ENCODE measurements at places on chromosomes 2 and 18.

DNA sequence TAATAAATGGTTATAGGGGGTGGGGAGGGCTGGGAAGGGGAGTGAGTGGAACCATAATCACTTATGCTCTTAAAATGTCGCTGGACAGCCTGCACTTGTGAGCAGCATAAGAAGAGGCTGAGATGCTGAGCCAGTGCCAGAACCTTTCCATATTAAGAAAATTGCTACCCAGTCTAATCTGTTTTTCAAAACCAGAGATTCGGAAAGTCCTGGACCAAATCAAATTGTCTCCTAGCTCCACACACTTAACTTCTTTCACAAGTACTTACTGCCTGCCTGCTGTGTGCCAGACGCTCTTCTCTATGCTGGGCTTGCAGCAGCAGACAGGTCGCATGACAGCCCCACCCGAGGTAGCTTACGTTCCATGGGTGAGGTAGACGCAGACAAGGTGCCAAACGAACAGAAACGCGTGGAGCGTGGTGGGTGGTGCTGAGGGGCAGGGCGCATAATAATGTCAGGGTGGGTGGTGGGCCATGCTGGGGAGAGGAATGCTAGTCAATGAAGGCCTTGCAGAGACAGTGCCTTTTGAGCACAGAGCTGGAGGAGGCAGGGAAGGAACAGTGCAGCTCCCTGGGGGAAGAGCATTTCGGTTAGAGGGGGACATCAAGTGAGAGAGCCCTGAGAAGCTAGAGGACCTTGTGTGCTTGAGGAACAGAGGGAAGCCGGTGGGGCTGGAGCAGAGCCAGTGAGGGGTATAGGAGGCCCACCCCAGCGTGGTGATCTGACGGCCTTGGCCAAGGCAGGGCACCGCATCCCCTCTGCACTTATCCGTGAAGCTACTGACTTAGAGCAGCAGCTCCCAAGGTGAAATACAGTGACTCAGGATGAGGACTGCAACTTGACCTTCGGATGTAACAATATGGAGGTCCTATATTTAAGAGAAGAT lies 123.5 kb upstream of the DAPL1 start:
- no peak for DNase-seq

DNA sequence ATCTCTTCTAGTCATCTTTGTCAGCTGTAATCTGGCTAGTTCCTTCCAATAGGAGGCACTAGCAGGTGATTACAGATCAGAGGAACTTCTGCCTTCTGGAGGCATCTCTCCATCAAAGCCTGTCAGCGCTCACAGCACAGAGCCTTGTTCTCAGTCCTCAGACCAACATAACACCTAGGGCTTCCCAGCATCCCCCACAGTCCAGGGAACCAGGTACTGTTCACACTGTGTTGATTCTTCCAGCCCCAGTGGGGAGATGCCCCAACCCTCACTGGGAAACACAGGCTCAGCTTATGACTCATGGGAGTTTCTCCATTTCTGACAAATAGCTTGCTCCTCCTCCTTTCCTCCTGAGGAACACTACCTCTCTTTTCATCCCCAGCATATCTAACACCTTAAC lies 601.7 kb downstream of the CBLN2 start:
- DNase-seq = no peak

DNA sequence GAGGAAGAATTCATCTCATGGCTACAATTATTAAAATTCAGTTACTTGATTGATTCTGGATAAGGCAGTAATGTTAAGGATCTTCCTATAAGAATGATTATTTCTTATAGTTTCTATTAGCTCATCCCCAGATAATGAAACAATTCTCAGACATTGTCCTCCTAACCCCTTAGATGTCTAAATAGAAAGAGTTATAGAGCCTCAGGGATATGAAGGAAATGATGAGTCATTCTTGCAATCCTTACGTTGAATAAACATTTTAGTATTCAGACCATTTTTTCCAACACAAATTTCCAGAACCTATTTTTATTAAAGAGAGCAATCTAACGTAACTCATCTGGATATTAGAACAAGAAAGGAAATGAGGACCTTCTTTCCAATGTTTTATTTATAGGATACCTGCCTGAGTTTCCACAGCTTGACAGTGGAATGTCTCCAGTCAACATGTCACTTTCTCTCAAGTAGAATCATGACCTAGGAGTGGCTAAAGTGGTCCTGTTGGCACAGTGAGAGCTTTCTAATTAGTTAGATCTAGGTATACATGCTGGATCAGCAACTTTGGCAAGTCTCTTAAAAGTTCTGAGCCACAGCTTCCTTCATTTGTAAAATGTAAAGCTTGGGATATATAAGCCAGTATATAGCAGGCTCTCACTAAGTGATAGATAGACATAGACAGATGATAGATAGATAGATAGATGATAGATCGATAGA lies 88.0 kb upstream of the RAB27B start:
- DNase-seq = no peak

- DNase-seq = no peak
Observed at GRCh38 chr18:11607906-11608305, 1.5 kb upstream of the SLC35G4 start.

- no peak for DNase-seq
Observed at GRCh38 chr18:44683556-44683955, 2.9 kb downstream of the SETBP1 start.

DNA sequence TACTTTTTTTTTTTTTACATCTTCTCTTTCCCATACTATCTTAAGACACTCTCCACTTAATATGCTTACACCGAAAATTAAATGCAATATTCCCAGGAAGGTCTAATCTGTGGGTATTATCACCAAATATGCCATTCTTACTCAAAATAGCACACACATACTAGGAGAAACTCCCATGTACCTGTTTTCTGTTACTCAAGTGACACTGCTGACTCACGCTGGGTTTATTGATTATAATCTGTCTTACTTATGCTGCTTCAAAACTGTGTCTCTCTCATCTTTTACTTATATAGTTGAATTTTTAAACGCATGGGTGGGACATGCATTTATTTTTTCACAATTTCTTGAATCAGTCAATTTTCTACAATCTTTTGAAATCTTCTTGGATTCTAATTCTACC lies 29.9 kb downstream of the MRPL19 start:
- no peak for DNase-seq

DNA sequence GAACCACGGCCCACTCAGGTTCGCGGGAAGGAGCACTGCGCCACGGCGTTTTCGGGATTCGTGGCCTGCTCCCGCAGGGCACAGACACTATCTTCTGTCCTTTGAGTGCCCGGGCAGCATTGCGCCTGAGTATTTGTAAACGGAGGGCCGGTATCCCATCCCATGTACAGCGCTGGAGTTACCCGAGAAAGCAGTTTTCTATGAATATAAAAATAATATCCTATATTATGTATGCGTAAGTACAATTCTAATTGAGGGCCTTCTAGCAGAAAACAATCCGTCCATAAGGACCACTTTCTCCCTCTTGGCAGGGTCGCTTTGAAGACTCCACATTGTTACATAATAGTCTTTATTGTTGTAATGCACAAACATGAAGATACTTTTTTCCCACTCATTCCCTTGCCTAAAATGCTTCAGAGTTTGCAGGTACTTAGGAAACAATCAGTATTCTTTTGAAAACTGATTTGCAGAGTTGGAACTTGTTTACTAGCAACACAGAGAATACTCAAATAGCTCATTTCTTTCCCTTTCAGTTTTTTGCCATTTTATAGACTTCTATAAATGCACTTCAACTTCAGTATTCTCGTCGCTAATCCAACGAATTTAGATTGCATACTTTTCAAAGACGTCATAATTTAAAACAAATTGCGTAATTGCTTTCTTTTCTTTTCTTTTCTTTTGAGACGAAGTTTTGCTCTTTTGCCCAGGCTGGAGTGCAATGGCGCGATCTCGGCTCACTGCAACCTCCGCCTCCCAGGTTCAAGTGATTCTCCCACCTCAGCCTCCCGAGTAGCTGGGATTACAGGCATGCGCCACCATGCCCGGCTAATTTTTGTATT lies 1.0 kb upstream of the REV1 start:
- DNase-seq = no peak

DNA sequence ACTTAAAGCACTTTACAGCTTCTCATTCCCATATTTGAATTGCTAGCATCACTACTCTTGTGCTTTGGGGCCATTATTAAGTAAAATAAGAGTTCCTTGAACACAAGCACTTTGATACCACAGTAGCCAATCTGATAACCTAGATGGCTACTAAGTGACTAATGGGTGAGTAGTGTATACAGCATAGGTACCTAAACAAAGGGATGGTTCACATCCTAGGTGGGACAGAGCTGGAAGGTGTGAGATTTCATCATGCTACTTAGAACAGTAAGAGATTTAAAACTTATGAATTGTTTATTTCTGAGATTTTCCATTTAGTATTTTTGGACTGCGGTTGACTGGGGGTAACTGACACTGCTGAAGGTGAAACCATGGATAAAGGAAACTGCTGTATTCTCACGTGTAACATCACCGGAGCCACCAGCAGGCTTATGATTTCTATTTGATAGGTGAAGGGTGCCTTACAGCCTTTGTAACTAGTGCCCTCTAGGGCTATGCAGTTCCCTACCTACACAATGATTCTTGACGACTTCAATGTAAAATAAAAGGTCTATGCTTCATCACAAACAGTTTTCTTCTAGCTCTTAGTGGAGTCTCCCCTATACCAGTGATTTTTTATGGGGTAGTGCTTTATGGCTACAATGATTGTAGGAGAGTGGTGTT lies 22.1 kb upstream of the CRIM1 start:
- DNase-seq = no peak

- DNase-seq = no peak
Observed at GRCh38 chr2:168064011-168064998, 183.1 kb downstream of the STK39 start.
